ENCODE measurements at places on chromosomes 5 and 9.
A peak's percentile ranks its signal among the peaks of the same experiment; 100 is the strongest.

- DNase-seq = no peak
Observed at GRCh38 chr9:79667817-79668436, 96.2 kb downstream of the TLE4 start.

GRCh38 chr9:134335486-134336220 lies 9.4 kb downstream of the RXRA start:
- DNase-seq = no peak

DNA sequence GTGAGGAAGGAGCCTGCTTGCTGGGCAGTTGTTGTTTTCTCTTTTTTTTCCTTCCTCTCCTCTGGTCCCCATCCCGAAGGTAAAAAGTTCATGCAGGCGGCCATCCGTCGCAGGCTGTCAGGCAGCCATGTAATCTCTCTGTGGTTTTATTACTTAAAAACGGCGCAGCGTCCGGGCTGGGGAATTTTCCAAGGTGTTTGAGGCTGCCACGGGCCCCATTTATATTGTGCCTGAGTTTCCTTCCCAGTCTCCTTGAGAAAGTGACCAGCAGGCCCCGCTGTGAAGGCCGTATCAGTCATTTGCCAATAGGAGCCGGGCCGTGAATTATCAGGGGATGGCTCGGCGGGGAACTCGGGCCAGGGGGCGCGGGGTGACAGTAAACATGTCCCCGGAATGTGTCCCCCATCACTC lies 289.7 kb downstream of the PBX3 start:
- no peak for DNase-seq

DNA sequence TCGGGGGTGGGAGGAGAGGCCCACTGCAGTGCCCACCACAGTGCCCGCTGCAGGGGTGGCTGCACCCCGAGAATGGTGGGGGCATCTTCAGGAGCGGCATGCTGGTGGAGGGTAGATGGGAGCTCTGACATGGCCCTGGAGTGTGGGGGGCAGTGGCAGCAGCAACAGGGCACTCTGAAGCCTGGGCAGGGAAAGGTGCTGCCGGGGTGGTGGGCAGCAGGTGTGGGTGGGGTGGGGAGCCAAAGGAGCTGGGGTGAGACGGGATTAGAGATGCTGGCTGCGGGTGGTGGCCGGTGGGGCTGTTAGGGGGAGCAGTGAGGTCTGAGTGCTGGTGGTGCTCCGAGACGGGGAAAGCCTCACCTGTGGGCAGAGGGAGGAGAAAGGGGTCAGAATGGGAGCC lies 18.0 kb downstream of the FAM193B start:
- no peak for DNase-seq

DNA sequence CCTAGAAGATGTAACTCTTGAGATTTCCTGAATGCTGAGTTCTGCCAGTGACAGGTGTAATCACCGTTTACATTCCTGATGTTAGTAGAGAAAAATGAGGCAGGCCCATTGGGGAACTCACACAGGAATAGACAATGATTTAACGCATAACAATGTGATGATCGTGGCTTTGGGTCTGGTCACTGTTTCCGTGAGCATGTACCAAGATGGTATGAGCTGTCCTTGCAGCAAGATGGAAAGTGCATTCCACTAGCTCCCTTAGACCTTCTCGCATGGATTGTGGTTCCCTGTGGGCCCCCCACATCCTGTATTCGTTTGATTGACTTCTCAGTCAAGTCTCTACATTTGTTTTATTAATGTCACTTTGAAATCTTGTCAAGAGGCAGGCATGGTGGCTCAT lies 124.0 kb upstream of the DAP start:
- no peak for DNase-seq

GRCh38 chr5:6837519-6838110 lies 124.4 kb downstream of the TENT4A start:
- no peak for DNase-seq

- DNase-seq = peak; percentile 64
Observed at GRCh38 chr5:73451224-73452130, 2.9 kb upstream of the FOXD1 start.

DNA sequence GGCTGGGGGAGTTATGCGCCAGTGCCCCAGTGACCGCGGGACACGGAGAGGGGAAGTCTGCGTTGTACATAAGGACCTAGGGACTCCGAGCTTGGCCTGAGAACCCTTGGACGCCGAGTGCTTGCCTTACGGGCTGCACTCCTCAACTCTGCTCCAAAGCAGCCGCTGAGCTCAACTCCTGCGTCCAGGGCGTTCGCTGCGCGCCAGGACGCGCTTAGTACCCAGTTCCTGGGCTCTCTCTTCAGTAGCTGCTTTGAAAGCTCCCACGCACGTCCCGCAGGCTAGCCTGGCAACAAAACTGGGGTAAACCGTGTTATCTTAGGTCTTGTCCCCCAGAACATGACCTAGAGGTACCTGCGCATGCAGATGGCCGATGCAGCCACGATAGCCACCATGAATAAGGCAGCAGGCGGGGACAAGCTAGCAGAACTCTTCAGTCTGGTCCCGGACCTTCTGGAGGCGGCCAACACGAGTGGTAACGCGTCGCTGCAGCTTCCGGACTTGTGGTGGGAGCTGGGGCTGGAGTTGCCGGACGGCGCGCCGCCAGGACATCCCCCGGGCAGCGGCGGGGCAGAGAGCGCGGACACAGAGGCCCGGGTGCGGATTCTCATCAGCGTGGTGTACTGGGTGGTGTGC lies at the start of gene RXFP3:
Gene RXFP3 (plus strand): TSS at position 6 of the 636 bp plus-strand sequence. CDS start 355 bp downstream, at position 361.
- no peak for DNase-seq

DNA sequence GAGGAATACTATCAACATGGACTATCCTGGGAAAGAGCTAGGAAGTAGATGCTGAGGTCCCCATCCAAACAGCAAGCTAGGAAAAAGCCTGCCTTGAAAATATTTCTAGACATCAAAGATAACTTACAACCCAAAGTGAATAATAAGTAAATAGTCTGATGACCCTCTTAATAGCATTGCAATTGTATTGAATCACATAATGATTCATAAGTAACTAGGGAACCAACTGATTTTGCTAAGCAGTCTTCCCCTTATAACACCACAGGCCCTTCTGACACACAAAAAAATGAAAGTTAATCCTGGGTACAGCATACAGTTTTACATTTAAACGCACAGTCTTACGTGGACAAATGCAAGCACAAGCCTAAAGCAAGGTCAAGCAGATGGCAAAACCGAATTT lies 199.3 kb downstream of the RFK start:
- DNase-seq = no peak

DNA sequence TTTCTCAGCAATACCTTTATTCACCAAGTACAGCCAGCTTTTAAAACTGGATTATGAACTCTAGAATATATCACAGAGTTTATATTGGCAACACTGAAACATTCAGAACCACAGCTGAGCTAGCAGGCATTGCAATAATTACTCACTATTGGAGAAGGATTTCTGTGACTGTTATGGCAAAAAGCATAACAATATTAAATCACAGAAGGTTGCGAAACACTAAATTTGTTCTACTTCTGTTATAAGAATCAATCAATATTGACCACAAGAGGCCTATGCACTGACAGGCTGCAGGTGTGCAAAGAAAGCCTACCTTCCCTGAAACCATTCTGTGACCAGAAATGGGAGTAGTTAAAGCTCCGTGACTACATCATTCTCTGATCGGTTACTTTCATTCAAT lies 59.2 kb downstream of the AP3B1 start:
- DNase-seq = no peak

DNA sequence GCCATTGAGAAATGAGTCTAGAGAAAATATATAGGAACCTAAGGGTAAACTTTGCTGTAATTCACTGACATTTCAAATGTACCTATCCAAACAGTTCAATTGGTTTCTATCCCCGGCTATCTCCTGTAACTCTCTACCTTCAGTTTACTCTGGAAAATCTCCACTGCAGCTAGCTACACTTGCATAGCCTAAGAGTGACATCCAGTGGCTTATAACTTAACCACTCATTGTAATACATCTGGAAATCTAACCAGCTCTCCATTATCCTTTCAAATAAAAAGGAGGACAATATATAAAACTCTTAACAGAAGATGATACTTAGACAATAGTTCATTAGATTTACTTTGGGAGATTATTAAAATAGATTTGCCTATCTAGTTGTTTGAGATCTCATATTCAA lies 35.3 kb upstream of the SPDL1 start:
- DNase-seq = no peak

- no peak for DNase-seq
Observed at GRCh38 chr9:109401990-109402318, 81.1 kb upstream of the EPB41L4B start.

- DNase-seq = no peak
Observed at GRCh38 chr9:133383438-133383837, 7.3 kb downstream of the STKLD1 start.

GRCh38 chr5:84290161-84290560 lies 94.5 kb downstream of the EDIL3 start:
- DNase-seq = no peak

DNA sequence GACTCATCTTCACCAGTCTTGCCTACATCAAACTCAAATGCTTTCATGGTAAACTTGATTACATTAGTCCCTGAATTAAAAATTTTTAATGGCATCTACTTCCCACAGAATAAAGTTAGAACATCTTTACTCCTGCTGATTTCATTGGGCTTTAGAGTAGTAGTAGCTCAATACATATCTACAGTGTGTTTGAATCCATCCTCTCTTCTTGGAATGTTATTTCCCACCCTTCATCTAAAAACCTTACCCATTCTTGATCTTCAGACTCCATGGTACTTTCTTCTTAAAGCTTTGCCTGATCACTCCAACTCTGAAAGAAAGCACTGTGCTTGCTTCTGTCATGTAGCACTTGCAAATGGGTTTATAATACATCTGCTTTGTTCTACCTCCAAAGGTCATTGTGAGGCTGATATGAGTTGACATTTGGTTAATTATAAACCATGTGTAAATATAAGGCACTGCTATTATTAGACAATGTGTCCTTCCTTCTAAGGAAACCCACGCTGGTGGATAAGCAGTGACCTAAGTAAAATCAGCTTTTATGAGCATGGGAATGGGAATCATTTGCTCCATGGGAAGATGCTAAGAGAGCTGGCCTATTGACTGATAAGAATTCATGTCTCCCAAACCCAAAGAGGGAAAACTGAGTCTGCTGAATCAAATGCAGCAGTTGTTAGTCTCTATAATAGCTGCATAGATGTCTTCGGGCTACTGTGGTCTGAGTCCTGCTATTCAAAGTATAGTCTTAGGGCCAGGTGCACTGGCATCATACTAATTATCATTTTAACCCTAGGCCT lies 7.5 kb upstream of the PRLR start:
- DNase-seq = no peak

DNA sequence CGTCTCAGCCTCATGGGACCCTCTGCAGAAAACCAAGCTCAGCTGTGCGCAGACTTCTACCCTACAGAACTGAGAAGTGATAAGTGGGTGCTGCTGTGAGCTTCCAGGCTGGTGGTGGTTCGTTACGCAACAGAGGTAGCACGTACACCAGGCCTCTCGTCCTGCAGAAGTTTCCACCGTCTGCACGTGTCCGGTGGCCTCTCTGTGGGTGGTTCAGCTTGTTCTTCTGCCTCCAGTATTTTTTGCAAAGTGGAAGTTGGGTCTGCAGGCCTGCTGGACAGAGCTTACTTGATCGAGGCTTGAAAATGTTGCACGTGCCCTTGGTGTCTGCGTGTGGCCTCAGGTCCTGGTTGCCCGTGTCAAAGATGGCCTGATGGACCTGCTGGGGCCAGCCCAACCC lies 27.5 kb downstream of the KCNT1 start:
- DNase-seq = no peak

DNA sequence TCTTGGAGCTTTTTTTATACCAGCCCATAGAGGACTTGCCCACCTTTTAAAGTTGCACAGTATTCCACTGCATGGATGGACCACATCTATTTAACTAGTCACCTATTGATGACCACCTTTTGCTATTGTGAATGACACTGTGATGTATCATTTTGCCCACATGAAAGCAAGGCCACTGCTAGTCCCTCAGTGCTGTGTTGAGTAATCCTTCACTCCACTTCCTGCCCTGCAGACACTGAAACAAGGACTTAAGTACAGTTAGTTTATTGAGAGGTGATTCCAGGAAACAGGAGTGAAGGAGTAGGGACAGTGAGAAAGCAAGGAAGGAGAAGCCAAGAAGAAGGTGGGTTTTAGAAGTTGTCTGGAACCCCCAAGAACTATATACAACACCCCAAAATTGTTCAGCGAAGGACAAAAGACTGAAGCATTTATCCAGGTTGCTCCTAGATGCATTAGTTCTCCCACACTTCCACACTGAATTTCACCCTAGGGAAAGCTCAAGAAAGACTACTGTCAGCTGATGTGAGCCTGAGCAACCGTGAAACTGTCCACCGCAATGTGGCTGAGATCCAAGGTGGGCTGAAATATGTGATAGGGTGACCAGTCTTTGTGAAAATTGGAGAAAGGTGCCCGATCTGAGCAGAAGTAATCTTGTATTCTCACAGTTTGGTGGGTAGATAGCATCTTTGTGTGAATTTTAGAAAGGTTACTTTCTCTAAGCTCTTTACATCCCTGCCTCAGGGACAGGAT lies 45.2 kb upstream of the ANKRD31 start:
- no peak for DNase-seq

DNA sequence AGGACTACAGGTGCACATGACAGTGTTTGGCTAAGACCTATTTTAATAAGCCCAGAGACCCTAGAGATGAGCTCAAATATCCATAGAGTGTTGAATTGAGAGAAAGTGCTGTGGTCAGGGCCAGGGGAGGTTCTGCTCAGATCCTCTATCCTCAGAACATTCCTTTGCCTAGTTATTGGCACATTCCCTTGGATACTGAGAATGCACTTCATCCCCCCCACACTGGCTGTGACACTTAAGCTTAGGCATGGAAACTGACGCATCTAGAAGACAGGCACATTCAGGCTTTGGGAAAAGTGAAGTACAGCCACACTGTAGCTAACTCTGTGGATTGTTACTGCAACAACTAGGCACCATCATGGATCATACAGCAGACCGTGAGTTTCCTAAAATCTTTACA lies 27.1 kb upstream of the RASGRF2 start:
- no peak for DNase-seq

DNA sequence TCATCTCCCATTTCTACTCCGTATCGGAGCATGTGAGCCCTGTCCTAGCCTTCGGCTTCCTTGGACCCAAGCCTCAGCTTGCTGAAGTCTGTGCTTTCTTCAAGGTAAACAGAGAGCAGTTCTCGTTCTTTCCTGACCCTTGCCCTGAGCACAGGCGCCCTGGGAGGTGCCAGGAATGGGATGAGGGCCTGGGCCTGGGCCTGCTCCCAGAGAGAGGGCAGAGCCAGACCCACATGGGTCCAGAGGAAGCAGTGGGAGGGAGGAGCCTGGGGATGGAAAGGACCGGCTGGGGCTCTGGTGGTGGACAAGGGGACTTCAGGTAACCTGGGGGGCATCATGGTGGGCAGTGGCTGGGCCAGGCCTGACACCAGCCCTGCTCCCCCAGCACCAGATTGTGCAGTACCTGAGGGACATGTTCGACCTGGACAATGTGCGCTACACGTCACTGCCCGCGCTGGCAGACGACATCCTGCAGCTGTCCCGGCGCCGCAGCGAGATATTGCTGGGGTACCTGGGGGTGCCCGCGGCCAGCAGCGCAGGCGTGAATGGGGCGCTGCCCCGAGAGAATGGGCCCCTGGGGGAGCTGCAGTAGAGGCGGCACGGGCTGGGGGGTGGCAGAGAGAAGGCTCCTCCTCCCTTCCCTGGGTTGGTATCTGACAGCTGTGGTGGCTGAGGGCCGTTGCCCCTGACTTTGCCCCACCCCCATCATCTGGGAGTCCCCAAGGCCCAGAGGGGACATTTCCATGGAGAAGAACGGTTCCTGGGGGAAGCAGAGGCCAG lies 10.9 kb upstream of the DOLPP1 start:
- DNase-seq = no peak
